NCI-H1048 (cell line): ENCODE measurements at places on chromosomes 5 and 9.

- no peak for DNase-seq
Measured at GRCh38 chr5:169906745-169907649, 73.3 kb downstream of the INSYN2B start.

- DNase-seq, result no peak
Measured at GRCh38 chr9:129287619-129288305, 109.7 kb upstream of the IER5L start.

GRCh38 chr5:143659599-143660238, 152.2 kb upstream of the HMHB1 start:
- no peak for DNase-seq

DNA sequence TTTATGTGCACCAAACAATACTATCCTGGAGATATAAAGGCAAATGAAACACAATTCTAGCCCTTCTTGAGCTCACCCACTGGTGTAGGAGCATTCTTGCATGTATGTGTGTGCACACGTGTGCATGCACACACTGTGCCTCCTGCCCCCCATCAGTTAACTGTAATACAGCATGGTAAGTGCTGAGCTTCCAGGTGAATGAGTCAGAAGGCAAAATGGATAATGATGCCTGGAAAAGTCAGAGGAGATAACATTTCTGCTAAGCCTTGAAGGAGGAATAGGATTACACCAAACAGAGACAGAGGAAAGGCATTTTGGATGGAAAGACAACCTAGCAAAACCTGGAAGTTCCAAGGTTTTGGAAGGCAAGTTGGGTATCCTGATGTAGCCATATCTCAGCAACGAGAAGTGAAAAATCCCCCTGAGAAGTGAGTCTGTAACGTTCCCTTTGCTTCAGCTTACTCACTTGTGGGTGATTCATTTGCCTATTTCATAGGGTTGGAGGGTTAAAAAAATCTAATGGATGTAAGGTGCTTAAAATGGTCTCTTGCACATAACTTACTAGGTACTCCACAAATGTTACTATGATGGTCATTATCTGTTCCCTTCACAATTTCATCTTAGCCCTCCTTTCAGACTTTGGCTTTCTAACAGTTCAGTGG, 101.4 kb upstream of the STC2 start:
- no peak for DNase-seq

- no peak for DNase-seq
Measured at GRCh38 chr9:110048403-110048975, 159.5 kb downstream of the C9orf152 start.

DNA sequence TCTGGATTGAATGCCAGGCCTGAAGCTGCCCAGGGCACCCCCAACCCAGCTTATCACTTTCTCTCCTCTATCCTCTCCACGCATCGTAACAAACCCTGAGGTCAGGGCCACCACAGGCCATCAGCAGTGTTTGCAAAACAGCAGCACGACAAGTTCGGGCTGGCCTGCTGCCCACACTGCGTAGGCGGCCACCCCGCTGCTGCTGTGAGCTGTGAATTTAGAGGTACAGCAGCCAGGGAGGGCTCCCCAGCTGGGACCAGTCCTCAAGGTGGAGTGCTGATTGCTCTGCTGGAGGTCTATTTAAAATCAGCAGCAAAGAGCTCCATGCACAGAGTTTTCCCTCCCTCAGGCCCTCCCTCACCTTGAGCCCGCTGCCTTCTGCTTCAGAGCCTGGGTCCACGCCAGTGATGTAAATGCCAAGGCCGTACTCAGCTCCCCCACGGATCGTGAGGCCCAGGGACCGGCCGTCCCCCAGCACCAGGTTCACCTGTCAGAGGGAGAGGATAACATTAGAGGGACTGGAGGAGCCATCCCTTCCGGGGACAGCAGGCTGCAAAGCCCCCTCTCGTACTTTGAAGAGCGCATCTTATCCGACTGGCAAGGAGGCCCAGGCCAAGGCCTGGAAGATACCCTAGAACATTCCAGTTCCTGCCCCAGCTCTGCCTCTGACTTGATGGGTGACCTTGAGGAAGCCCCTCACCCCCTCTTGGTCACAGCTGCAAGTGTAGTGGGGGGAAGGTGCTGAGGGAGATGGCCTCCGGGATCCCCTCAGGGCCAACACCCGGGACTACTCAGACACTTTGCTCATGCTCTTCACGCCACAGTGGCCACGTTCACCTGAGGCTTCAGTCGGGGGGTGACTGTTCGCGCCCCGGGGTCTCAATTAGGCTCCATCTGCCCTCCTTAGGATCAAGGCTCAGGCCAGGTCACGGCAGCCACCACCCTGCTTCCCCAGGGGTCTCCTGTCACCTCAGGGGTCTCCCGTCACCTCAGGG, 39.1 kb downstream of the WHRN start:
- DNase-seq, result no peak

DNA sequence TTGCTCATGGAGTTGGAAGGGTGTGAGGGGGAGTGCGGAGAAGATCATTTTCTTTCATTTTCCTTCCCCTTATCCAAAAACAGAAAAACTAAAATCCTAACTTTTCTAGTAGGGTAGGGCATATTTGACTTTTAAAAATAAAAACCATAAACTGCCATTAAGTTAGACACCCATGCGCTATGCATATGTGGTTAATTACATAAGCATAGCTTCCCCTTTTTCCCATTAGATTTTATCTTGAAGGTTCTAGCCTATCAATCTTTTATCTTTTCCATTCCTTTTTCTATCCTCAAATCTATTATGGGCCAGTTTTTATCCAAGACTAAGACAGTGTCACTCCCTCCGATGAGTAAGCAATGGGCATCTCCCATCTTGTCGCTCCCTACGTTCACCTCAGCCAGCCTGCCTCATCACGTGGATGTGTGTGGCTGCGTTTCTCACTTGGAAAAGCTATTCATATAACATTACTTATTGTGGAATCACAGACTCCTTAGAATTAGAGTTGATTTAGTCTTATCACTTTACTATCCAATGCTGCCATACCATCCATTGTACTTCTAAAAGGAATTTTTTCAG, 49.2 kb downstream of the PCSK5 start:
- DNase-seq, result no peak

DNA sequence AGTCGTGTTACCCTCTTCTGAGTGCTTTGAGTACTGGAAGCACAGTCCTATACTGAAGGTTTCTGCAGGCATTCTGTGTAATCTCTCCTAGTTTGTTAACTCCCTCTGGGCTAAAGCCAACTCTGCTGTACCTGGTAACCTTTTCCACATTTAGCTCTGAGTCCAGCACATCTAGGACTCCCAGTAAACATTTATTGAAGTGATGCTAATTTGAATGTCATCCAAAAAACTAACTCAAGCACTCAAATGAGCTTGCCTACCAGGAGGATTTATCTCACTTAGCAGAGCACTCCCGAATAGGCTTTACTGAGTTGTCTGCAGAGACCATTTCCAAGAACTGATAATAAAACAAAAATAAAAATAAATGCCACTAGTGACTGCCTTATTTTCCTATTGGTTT, 79.5 kb upstream of the NFIB start:
- DNase-seq, result no peak

DNA sequence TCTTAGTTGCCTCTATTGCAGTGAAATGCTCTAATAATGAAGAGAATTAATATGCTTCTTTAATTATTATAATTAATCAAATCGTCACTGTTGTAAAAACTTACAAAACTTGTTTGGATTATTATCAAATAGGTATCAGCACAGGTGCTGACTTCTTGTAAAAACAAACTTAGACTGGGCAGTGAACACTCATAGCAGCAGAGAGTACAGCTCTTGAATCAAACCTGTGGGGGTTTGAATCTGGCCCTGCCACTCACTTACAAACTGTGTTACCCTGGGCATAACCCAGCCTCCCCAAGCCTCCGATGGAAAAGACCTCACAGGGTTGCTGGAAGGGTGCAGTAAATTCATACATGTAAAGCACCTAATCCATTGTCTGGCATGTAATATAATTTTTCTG, 35.1 kb downstream of the MAP3K1 start:
- DNase-seq, result no peak
